Hematopoietic multipotent progenitor cell (in vitro differentiated cells): ENCODE measurements at places on chromosomes 6 and 20. TPM values are rescaled to one million over a fixed set of nuclear protein-coding genes. Genes with fewer than 3 reads are reported as not detected.

The HLA-DOB gene
- total RNA-seq: 1.3 TPM

The CD24 gene
- total RNA-seq: 3.5 TPM

The CPNE5 gene
- 0.81 TPM for total RNA-seq

The DDX43 gene
- total RNA-seq: 0.54 TPM

The AFDN gene
- total RNA-seq: 3.2 TPM

The CLPSL2 gene
- not detected for total RNA-seq

The SHLD1 gene
- total RNA-seq: 4.0 TPM

The SYCP2 gene
- 0.27 TPM for total RNA-seq

The FAM83C gene
- under 0.01 TPM for total RNA-seq

The FAM217A gene
- not detected for total RNA-seq

The MAPK14 gene
- total RNA-seq: 98.0 TPM
